ENCODE measurements at places on chromosomes 5 and 9.

DNA sequence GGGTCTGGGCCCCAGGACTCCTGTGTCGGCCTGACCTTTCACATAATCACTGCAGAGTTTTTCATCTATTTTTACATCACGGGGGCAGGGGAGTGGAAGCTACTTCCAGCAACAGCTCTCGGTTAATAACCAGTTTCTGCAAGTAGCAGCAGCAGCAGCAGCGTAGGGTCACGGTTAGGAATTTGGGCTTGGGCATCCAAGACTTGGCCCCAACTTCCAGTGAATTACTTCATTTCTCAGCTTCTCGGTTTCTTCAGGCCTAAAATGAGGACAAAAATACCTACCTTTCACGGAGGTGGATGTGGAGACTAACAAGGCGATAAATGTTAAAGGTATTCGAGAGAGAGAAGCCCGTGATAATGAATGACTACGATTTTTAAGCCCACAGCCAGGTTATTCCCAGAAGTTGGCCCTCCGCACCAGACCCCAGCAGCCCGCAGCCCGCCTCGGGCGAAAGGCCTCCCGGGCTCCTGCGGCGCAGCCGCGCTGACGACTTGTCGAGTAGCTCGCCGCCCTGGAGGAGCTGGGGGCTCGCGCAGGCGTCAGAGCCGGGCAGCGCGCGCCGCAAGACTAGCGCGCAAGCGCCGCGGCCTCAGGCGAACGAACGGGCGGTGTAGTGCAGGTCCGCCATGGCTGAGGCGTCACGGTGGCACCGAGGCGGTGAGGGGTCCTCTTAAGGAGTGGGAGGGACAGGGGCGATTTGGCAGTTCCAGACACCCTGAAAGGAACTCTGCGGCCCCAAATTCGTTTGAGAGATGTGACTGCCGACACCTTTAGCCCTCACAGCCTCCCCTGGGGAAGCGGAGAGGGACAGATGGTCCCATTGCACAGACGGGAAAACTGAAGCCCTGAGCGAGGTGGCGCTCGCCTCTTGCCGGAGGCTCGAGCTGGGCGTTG is at the start of gene PKD2L2:
Gene PKD2L2, plus strand, starts transcription at position 595 of the 897 bp plus-strand sequence. Its CDS starts 35 bp downstream, at position 630.
- peak; percentile 48 for DNase-seq

GRCh38 chr9:127835991-127836516 is 18.4 kb downstream of the ENG start:
- DNase-seq: no peak

DNA sequence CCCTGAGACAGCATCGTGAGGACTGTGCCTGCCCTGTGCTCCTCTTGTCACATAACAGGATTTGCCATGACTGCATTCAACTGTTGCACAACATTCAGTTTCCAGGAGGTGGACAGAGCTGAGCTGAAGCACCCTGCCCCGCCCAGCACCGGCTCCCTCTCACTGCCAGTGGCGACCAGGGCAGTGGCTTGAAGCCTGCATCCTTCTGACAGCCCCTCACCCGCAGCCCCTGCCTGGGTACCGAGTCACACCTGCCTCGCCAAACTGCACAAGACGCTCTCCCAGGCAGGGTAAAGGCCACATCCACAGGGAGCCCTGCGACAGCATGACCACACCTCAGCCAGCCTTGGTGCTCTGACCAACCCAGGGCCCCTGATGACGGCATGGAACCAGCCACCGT is 59.9 kb upstream of the ZNF354A start:
- no peak for DNase-seq

- no peak for DNase-seq
Observed at GRCh38 chr9:120603591-120603990, 23.6 kb upstream of the CDK5RAP2 start.

DNA sequence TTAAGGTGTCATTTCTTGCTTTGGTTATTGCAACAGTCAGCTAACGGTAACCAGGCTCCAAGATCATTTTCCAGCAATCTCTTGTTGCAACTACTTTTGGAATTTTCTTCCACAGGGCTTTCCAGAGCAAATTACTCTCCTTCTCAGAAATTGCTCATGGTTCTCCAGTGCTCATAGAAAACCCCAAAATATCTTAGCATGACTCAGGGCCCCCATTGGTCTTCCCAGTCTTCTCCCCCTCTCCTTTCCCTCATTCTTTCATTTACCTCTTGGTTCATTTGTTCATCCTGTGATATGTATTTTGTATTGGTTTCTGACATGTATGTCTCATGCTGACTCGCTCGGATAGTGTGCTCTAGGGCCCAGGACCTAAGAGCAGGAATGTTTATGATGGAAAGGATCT is 35.6 kb downstream of the WWC1 start:
- no peak for DNase-seq

GRCh38 chr9:19600538-19600937 is 188.3 kb downstream of the SLC24A2 start:
- DNase-seq: no peak

GRCh38 chr5:14913096-14913495 is 41.5 kb upstream of the ANKH start:
- DNase-seq: no peak

DNA sequence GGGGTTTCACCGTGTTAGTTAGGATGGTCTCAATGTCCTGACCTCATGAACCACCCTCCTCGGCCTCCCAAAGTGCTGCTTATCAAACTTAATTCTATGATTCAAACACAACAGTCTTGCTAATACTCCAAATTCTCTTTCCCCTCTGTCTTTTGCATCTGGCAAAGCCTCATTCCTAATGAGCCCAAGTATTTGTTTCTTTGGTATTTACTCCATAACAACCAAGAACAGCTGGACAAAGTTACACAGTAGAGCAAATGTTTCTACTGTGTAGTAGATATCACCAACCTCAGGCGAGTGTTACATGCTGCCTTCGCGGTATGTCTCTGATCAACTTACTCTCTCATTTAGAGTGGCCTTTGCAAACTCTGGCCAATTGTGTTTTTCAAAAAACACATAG is 195.8 kb upstream of the KCNN2 start:
- DNase-seq: no peak

- peak; percentile 65 for DNase-seq
Observed at GRCh38 chr5:142655339-142656267, 30.3 kb downstream of the FGF1 start.

- no peak for DNase-seq
Observed at GRCh38 chr5:171610686-171611085, 174.9 kb upstream of the SMIM23 start.

DNA sequence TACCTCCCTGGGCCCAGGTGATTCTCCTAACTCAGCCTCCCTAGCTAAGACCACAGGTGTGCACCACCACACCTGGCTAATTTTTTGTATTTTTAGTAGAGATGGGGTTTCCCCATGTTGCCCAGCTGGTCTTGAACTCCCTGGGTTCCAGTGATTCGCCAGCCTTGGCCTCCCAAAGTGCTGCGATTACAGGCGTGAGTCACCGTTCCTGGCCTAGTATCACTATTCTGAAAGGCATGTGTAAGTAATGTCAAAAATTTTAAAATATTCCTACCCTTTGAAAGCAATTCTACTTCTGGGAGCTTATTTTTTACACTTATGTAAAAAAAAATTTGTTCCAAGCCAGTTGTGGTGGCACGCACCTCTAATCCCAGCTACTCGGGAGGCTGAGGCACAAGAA is 27.1 kb upstream of the TLE1 start:
- DNase-seq: no peak

- no peak for DNase-seq
Observed at GRCh38 chr5:126988021-126988569, 42.3 kb downstream of the MARCHF3 start.

DNA sequence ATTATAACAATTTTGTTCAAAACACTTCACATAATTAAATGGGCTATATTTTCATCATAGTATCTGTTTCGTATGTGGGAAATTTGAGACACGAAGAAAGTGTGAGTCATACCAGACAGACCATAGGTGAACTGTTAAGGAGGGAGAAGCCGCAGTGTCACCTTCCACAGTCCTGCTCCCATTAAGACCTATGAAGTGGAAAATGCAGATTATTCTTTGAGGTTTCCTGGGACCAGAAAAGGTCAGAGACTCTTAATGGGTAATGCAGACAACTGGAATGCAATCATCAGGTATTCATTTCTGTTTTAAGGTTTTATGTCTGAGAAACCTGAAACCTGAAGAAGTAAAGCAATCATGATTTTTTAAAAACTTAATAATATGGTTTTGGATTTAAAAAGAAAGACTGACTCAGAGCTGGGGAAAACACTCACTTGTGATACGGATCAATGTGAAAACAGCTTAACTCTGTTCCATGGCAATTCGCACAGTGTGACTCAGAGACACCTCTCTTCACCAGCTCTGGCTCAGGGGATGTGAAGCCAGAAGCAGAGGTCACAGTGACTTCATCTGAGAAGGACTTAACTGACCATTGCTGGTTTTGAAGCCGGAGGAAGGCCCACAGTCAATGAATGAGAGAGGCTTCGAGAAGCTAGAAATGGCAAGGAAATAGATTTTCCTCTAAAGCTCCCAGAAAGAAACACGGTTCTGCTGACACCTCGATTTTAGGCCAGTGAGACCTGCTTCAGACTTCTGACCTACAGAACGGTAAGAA is 17.2 kb upstream of the GCNT1 start:
- no peak for DNase-seq

DNA sequence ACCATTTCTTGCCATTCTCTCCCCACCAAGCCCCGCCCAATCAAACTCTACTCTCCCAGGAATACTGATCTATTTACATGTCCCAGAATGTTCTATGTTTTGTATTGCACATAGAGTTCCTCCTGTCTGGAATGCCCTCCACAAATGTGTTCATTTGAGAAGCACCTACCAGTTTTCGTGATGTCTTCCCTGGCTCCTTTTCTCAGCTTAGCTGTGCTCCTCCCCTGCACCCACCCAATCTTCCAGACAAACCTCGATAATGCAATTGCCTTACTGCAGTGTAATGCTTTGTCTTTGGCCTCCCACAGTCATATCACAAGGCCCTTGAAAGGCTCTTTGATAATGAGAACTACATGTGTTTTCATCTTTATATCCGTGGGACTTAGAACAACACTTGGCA is 214.5 kb upstream of the ANKRD55 start:
- DNase-seq: no peak

DNA sequence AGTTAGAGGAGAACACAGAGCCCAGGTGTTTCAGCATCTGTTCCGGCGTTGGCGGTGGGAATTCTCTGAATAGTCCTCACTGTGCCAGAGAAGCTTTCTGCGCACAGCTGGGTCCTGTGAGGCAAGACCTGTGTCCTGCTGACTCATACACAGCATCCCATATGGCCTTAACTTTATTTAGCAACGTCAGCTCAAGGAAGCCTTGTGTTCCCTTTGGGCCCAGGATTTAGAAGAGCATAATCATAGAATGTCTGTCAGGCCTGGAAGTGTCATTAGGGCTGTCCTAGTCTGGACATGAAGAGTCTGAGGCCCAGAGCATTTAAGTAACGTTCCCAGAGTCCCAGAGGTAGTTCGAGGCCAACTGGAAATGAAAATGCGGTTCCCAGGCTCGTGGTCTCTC is 188.6 kb upstream of the DMRT1 start:
- DNase-seq: no peak

- DNase-seq: no peak
Observed at GRCh38 chr9:126453156-126453963, 126.7 kb downstream of the MVB12B start.

All from activated naive CD4-positive, alpha-beta T cell (primary cell).